ENCODE measurements at places on chromosomes 2 and 18.

GRCh38 chr18:10059610-10060468 lies 146.0 kb downstream of the VAPA start:
- DNase-seq: no peak

- DNase-seq: no peak
These were observed 2.1 kb upstream of the TSPYL6 start for GRCh38 chr2:54258166-54258565.

- DNase-seq: no peak
These were observed 59.9 kb upstream of the CYRIA start for GRCh38 chr2:16725549-16725948.

DNA sequence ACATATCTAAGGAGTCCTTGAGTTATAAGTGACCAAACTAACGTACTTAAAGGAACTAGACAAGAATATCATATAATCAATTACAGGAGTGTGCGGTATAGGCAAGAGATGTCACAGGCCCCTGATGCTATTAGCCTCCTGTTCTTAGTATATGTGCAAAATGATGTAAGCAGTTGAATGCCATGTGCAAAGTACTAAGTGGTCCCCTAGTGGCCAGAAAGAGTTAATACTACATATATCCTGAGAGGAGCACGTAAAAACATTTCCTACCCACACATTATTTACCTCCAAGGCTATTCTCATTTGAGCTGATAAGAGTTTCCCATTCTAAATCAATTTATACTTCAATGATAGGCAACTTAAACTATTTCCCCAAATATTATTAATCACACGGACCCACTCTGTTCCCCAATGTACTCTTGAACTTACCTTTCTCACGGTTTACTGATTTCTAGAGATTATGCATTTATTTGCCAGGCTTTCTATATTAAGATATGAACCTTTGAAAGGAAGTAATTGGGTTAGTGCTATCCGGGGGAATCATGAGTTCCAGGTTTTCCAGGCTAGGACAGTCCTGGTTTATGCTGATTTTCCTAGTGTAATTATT lies 158.0 kb upstream of the KLHL14 start:
- DNase-seq: no peak

DNA sequence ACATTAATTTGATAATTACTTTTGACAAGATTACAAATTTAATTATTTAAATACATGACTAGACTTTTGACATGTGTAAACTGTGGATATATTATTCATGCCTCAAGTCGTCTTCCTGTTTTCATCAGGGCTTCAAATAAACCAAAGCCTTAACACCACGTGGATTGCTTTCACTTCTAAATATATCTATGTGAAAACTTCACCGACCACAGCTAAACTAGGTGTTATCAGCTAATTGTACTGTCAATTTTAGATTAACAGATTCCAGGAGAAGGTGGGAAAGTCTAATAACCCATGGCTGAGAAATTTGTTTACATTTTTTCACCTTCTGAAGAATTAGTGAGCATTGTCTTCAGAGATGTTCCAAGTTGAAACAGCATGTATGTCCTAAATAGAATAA lies 494.7 kb upstream of the FAM98A start:
- DNase-seq: no peak

DNA sequence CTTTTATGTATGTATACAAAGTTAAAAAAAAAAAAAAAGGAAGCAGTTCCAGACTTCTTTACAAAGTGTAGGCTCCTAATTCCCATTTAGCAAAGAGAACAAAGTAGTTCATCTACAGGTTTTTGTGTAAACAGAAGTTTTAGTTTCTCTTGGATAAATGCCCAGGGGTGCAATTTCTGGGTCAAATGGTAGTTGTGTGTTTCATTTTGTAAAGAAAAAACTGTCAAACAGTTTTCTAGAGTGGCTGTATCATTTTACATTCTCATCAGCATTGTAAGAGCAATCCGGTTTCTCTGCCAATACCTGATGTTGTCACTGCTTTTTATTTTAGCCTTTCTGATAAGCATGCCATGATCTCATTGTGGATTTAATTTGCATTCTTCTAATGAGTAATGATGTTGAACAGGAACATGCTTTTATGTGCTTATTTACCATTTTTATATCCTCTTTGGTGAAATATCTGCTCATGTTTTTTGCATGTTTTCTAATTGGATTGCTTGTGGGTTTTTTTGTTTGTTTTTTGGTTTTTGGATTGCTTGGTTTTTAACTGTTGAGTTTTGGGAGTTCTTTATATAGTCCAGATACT lies 16.6 kb upstream of the PSME4 start:
- no peak for DNase-seq

GRCh38 chr2:155770516-155770915 lies 562.0 kb downstream of the NR4A2 start:
- DNase-seq: no peak

Measured in GDM1 (cell line).